ENCODE measurements at places on chromosomes 13 and 19.
A peak's percentile ranks its signal among the peaks of the same experiment; 100 is the strongest.

DNA sequence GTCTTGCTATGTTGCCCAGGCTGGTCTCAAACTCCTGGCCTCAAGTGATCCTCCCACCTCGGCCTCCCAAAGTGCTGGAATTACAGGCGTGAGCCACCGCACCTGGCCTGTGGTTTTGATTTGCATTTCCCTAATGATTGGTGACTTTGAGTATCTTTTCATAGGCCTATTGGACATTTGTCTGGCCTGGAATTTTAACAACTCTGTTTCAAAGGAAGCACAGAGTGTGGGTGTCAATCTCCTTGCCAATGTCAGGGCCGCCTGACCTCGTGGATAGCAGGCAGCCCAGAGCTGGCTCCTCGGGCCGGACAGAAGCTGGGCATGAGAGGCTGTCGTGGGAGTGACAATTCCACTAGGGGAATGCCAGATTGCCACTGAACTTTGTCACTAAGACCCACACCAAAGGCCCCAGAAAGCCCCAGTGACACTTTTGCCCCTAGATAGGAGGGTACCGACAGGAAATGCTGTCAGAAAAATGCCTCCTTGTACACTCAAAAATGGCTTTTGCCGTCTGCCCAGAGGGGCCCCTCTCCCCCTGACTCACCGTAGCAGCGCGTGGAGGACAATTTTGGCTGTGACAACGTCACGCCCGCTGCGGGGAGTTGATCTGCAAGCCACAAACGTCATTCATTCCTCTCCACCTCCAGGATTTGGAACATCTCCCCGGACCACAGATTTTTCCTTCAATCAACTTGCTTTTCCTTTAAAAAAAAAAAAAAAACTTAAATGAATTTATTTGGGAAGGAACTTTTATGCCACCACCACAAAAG is 11.7 kb upstream of the ADGRE5 start:
- no peak for DNase-seq

DNA sequence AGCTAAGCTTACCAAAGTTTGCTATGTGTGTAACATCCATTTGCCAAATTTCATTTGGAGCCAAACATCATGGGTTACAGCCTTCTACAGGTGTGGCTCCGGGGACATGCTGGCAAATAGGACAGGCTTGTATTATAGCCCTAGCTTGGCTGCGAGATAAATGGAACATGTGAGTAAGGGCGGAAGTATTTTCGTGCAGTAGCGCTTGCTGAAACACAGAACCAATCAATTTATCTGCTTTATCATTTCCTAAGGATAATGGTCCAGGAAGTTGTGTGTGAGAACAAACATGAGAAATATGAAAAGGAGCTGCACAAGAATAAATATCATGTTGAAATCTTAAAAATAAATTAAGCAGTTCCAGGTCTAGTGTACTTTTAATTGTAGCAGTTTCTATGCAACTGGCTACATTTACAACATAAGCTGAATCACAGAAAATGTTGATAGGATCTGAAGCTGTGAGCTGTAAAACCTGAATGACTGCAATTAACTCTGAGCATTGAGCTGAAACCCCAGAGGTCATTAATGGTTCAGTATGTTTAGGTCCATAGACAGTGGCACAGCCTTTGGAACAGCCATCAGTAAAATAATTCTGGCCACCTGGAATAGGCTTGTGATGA is 22.2 kb upstream of the ZNF100 start:
- DNase-seq, result no peak

DNA sequence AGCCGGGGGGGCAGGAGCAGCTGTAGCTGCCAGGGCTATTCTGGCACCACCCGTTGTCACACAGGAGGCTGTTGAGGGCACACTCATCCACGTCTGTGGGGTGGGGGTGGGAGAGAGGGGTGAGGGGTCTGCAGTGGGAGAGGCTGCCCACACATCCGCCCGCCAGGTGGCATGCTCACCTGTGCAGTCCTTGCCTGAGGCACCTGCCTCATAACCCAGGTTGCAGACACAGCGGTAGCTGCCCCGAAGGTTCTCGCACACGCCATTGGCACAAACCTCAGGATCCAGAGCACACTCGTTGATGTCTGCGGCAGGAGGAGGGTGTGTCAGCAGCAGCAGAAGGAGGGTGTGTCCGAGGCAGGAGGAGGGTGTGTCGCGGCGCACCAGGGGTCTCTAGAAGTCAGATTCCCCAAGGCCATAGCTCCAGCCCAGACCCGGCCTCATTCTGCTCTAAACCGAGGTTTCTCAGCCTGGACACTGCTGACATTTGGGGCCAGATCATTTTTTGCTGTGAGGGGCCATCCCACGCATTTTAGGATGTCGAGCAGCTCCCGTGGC is 20.3 kb downstream of the FBN3 start:
- DNase-seq, result no peak

- DNase-seq, result no peak
These were observed 983.7 kb downstream of the SLITRK1 start for GRCh38 chr13:82898586-82898985.

DNA sequence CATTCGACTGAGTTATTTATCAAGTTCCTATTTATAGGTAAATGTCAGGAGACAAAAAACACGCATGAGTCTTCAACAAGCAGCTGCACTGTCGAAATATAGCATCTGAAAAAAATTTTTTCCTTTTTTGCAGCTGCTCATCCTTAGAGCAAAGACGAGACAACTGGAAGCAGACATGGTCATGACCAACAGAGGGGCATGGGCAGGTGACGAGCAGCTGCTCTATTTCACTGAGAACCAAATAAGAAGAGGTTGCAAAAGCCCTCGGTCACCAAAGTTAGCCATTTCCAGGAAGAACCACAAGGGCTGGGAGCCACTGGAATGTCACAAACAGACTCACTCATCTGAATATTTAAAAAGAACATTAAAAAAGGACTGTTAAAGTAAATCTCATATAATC is 22.2 kb downstream of the SOHLH2 start:
- DNase-seq, result no peak

- DNase-seq, result no peak
These were observed 22.0 kb downstream of the ERFL start for GRCh38 chr19:41906271-41906670.

DNA sequence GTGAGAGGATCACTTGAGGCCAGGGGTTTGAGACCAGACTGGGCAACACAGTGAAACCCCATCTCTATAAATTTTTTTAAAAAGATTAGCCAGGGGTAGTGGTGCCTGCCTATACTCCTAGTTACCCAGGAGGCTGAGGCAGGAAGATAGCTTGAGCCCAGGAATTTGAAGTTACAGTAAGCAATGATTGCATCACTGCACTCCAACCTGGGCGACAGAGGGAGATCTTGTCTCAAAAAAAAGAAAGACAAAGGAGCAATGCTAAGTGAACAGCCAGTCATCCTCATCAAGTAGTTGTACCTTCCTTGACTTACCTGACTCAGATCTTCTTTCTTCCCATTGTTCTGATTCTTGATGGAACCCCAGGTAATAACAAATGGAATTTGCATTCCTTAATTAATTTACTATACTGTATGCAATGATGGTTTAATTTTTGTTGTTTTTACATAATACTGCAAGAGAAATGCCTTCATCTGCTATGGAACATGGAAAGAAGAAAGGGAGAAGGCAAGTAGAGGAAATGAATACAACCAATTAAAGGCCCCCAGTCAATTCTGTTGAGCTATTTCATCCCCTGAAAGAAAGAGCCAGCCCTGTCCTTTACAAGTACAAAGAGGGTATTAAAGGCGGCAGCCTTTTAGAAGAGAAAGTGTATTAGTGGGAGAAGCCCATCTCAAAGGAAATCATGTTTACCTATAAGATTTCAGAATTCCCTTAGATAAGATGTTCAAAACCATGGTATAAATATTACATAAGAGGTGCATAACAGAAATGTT is 316.7 kb downstream of the DIAPH3 start:
- no peak for DNase-seq

DNA sequence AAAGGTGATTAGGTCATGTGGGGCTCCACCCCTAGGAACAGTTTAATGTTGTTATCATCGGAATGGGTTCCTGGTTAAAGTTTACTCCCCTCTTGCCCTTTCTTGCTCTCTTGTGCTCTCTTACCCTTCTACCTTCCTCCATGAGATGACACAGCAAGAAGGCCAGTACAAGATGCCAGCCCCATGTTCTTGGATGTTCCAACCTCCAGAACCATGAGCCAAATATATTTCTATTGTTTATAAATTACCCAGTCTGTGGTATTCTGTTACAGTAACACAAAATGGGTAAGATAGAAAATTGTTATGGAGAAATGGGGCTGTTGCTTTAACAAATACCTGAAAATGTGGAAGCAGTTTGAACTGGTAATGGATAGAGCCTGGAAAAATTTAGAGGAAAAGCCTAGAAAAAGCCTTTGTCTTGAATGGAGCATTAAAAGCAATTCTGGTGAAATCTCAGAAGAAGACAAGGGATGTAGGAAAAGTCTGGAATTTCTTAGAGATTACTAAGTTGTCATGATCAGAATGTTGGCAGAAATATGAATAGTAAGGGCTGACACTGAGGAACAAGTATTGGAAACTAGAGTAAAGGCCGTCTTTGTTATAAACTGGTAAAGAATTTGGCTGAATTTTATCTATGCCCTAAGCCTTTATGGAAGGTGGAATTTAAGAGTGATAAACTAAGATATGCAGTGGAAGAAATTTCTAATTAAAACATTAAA is 53.5 kb upstream of the TSC22D1 start:
- DNase-seq, result no peak

- no peak for DNase-seq
These were observed 757 bp downstream of the FBN3 start for GRCh38 chr19:8148410-8149260.

GRCh38 chr13:97329331-97329730 is 104.6 kb upstream of the RAP2A start:
- DNase-seq, result no peak

- DNase-seq, result no peak
These were observed 112.3 kb downstream of the GADD45B start for GRCh38 chr19:2588081-2588777.

DNA sequence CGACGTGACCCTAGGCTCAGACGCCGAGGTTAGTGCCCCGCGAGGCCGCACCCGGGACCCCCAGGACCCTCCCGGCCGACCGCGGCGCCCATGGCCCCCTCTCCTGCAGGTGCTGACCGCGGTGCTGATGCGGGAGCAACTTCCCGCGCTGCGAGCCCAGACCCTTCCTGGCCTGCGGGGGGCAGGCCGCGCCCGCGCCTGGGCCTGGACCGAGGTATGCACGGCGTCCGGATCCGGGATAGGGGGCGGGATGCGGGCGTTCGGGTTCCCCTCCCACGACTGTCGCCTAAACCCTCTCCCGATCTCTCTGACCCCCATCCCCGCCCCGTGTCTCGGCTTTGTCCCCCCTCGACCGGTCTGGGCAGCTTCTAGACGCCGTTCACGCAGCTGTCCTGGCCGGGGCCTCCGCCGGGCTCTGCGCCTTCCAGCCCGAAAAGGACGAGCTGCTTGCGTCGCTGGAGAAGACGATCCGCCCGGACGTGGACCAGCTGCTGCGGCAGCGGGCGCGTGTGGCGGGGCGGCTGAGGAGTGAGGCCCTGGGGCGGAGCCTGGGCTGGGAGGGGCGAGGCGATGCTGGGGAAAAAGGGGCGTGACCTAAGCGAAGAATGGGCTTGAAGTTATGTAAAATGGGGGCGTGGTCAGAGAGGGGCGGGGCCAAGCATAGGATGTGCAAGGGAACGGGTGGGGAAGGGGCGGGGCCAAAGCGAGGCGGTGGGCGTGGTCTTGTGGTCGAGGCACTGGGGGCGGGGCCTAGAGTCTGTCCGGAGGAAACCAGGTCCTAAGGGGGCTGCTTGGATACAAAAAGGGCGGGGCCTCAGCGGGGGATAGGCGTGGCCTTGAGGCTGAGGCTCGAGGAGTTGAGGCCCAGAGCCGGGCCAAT is 16.0 kb upstream of the COLGALT1 start:
- peak; percentile 99 for DNase-seq

DNA sequence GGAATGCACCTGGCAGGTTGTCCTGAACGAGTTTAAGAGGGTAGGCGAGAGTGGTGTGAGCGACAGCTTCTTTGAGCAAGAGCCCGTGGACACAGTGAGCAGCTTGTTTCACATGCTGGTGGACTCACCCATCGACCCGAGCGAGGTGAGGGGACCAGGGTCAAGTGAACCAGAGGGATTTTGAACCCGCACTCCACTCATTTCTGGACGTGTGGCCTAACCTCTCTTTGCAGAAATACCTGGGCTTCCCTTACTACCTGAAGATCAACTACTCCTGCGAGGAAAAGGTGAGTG is 1.7 kb downstream of the CATSPERG start:
- no peak for DNase-seq

- DNase-seq, result no peak
These were observed 7.1 kb upstream of the CIRBP start for GRCh38 chr19:1261798-1262622.

GRCh38 chr13:112783135-112783977 is 93.5 kb downstream of the ATP11A start:
- no peak for DNase-seq

DNA sequence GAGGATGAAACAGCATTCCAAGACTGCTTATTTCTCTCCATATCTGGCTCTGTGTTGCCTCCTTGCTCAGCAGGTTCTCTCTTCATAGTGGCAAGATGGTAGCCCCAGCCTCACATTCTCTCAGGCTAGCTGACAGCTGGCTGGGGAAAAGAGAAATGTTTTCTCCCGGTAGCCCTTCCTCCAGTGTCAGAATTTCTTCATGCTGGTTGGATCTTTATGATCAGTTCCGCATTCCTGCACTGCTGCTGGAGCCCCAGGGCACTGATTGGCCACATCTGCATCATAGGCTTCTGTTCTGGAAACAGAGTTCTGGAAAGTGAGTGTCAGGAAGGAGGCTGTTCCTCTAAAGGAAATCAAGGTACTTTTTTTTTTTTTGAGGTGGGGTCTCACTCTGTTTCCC is 24.6 kb downstream of the POP4 start:
- no peak for DNase-seq

GRCh38 chr13:21164631-21165030 is 11.7 kb downstream of the SKA3 start:
- no peak for DNase-seq

GRCh38 chr13:59790626-59791025 is 373.1 kb downstream of the DIAPH3 start:
- no peak for DNase-seq

- no peak for DNase-seq
These were observed 5.1 kb upstream of the RETN start for GRCh38 chr19:7663706-7664105.

GRCh38 chr19:29952646-29953045 is 10.6 kb downstream of the URI1 start:
- DNase-seq, result no peak

GRCh38 chr19:18940769-18941627 is at the start of gene HOMER3:
TSS of gene HOMER3 (minus strand) at chr19:18941217. CDS start at chr19:18938982, 2,235 bp downstream.
- DNase-seq, result peak; percentile 53

- no peak for DNase-seq
These were observed 14.5 kb downstream of the ARHGEF7 start for GRCh38 chr13:111129465-111130115.

DNA sequence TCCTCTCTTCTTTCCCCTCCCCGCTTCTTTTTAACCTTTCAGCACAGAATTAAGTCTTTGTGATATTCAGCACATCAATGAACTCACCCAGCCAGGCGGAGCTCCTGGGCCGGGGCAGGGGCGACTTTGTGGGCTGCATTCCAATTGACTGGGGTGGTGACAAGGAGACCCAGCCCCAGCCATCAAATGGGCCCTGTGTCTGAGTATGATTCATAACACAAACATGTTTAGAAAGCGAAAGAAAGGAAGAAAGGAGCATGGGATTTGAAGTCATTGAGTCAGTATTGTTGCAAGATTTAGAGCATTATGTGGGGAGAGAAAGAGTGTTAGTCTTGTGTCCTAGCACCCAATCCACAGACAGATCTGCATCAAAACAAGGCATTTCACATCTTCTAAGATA is 185.3 kb downstream of the LHFPL6 start:
- peak; percentile 7 for DNase-seq

Data from kidney capillary endothelial cell (primary cell).